ENCODE measurements at places on chromosomes 12 and 14.

DNA sequence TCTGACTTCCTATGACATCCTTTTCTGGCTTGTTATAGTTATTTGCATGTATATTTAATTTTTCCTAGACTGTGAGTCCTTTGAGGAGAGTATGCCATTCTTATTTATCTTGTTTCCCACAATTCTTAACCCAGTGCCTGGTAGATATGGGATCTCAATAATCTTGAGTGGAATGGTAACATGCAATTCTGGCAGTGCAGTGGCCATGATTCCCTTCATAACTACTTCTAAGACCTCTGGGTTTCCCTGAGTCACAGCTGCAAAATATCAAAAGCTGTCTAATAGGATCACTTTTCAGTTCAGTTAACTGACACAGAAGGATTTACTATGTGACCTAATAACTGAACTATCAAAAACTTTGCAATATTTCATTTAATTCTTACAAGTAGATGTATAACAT is 135.0 kb downstream of the ADAMTS20 start:
- DNase-seq: no peak

DNA sequence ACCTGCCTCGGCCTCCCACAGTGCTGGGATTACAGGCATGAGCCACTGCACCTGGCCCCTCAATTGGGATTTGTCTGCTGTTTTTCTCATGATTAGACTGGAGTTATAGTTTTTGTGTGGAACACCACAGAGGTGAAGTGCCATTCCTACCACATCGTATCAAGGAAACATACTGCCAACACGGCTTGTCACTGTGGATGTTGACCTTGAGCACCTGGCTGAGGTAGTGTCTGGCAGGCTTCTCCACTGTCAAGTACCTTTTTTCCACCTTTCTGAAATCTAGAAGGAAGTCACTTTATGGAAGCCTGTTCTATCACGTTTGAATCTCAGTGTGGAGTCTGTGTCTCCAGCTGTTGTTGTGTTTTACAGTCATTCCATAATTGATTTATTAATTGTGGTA is 21.4 kb upstream of the SEL1L start:
- DNase-seq: no peak

- no peak for DNase-seq
Measured at GRCh38 chr12:57657744-57658143, 24.7 kb upstream of the B4GALNT1 start.

GRCh38 chr12:108634341-108634751 is 652 bp upstream of the SELPLG start:
- DNase-seq: peak; percentile 68

DNA sequence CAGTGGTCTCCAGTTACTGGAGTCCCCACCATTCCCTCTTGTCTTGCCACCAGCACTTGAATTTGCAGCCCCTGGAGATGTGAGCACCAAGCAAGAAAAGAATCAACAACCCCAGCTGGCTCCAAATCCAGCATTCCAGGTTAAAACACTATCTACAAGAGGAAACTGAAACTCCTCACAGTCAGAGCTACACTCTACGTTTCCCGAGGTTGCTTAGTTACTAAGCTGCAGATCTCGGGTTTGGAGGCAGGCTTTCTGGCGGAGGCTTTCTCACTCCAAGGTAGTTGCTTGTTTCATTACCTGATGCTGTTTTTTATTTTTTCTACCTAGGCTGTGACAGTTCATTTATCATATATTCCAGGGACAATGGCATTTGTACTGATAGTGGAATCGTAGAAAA is 248.1 kb downstream of the GLT1D1 start:
- DNase-seq: no peak

DNA sequence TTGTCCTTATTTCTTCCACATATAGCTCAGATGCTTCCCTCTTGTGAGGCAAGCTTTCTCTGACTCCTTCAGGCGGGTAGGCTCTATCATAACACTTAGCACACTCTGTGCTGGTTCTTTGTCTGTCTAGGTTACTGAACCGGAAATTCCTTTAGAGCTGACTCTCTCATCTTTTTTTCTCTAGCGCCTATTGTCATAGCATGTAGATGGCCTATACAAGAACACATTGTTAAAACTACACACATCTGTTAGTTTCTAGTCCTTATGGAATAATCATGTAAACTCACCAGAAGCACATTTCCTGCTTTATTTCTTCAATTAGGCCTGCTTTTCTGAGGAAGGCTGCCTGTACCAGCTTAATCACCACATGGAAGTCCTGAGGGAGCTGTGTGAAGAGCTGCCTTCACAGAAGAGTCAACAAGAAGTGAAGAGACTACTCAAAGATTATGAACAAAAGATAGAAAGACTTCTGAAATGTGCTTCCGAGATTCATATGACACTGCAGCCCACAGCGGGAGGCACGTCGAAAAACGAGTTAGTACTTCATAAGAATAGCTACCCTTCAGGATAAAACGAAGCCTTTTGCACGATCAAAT is 143.9 kb downstream of the SYNE2 start:
- DNase-seq: no peak

DNA sequence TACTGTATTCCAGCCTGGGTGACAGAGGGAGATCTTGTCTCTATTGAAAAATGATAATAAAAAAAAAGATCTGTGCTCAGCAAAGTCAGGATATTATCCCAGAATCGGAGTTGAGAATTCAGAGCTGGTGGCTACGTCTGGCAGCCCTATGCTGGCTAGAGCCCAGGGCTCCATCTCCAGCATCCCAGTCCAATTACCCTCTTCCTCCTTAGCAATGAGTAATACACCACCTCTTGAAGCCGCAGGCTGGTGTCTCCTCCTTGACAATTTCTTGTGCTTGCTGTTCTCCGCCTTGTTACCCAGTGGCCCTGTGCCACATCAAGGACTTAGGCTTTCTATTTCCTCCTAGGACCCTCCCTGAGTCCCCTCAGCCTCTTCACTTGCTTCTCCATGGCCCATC is 38.4 kb upstream of the DDX11 start:
- no peak for DNase-seq

DNA sequence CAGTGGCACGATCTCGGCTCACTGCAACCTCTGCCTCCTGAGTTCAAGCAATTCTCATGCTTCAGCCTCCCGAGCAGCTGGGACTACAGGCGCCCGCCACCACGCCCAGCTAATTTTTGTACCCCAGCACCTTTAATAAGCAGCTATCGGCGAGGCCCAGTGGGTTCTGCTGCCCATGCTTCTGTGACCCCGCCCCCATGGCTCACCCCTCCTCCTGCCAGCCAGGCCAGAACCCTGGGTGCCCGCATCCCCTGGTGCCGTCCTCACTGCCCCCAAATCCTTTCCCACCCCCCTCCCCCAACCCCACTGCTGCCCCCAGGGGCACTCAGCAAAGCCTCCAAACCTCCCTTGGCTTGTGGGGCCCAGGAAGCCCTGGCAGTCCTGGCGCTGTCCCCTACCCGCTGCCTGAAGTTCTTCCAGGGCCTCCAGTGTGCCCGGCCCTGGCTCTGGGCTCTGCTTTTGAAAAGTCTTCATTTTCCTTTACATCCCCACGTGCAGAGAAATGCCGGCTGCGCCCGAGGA is 14.5 kb downstream of the BAG5 start:
- no peak for DNase-seq

DNA sequence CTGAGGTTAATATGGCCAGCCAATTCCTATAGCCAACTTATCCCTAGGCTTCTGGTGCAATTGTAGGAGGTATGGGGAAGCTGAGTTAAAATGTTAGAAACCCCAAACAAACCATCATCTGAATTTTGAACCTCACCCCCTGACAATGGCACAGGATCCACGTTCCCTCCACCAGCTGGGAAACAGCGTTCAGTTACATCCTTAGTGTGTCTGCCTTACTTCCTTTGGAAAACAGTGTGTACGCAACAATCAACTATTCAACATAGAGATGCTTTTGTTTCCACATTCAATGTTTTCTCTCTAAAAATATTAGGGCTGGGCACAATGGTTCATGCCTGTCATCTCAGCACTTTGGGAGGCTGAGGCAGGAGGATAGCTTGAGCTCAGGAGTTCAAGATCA is 203.4 kb downstream of the TTC7B start:
- no peak for DNase-seq

DNA sequence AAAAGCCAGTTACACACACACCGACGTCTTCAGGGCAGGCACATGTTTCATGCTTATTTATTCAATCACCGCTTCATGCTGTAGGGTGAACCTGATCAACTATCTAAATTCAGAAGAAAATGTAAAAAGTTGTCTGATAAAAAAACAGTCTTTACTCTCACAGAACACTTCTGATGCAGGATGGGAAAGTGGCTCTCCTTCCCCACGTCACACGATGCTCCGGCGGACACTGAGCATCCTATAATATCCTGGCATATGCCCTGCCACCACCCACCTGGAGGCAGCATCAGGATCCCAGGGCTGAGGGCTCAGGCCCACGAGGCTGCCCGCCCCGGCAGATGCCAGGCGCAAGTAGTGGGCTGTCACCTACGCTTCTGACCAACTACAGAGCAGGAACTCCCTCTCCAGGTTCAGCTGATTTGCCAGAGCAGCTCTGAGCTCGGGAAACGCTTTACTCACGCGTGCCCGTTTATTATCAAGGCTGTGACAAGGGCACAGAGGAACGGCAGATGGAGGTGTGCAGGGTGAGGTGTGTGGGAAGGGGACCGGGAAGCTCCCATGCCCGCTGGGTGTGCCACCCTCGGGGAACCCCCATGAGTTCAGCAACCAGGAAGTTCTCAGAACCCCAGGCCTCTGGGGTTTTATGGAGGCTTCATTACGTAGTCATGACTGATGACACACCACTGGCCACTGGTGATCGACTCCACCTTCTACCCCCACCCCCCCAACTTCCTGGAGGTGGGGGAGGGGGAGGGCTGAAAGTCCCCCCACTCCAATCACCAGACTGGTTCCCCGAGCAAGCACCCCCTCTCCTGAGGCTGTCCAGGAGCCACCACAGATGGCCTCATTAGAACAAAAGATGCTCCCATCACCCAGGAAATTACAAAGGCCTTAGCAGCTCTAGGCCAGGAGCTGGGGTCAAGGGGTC is 32.1 kb downstream of the SLC15A4 start:
- no peak for DNase-seq

DNA sequence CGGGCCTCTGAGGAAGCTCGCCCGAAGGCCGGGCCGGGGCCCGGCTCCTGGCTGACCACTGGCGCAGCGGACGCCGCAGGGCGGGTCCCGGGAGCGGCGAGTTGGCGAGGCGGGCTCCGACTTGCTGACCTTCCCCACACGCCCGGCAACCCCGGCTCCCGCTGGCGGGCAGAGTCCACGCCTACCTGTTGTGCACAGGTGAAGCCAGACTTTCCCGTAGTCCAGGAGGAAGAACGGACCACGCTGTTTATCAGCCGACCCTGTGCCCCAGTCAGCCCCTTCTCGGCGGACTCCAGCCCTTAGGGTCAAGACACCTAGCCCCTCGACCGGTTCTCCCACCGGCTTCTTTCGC is 407 bp downstream of the HEATR5A start:
- DNase-seq: peak; percentile 4

DNA sequence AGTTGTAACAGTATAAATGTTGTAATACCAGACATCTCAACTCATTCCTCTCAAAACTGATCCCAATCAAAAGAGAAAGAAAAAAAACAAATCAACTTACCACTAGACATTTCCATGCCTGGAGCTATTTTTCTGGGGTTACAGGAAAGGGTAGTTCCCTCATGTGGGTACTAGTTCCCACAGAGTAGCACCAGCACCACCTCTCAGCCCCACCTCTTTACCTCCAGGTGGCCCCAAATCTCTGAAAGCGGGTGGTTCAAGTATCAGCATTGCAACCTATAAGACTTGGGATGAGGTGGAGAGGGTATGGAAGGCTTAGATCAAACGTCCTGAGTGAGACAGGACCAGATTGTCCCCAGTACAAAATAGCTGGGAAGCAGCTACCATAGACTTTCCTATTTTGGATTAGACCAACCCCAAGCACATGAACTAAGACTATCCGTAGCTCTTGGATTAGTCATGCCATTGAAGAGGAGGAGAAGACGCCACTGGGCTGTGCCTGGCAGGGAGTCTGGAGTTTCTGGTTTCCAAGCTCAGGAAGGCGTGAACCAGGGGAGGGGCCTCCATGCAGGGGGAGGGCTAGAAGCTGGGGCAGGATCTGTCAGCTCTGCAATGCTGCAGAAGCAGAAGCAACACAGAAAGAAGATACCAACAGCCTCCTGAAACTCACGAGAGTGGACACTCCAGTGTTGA is at the start of gene SLC39A2:
TSS of gene SLC39A2 (plus strand) at position 620 of the 693 bp plus-strand sequence. CDS start 154 bp downstream, outside the sequence.
- DNase-seq: no peak

- DNase-seq: no peak
Measured at GRCh38 chr12:115012861-115013235, 328.9 kb upstream of the TBX3 start.

DNA sequence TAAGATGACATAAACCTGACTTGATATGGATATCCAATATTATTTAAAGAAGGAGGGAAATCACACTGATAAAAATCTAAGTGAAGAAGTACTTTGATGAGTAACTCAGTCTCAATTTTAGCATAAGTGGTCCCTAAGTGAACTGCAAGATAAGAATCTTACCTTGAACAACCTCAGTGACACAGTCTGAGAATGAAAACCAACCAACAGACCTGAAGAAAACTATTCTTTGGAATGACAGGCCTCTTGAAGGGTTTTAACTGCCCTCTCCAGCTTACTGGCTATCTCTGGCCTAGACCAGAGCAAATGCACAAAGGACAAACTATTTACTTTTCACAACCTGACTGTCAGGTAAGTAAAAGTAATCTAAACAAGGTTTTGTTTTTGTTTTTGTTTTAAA is 44.7 kb downstream of the CPM start:
- DNase-seq: no peak

GRCh38 chr14:54697001-54697400 is 130.1 kb downstream of the SAMD4A start:
- no peak for DNase-seq

DNA sequence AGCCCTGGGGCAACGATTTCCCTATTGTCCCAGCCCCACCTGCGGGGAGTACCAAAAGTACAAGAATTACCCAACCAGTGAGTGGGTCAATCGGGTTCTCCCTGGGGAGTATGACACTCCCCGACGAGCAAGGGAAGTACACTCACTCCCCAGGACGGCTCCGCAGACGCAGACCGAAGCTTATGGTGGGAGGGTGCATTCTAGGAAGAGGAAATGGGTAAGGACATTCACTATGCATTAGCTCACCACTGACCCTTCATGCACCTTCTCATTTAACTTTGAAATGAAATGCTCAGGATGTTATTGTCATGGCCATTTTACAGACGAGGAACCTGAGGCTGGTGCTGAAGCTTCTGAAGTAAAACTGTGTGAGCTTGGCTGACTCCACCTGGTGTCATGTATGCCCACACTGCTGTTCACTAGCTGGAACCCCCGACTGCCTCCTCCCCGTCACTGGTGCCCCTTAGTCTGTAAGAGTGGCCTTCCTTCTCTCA is 45.8 kb upstream of the TMED10 start:
- DNase-seq: no peak

Measured in stimulated activated CD4-positive, alpha-beta T cell treated with anti-CD3 and anti-CD28 coated beads, Interleukin-1b, Interleukin-23, amount 100 ng/mL, for 48 hours (primary cell).